ENCODE measurements at places on chromosomes 2 and 18.

- no peak overlapping the region for H3K4me3 ChIP-seq
- H3K4me1 ChIP-seq = no peaks in the 10 kb centered on the region
- no peaks in the 10 kb centered on the region for H3K36me3 ChIP-seq
- H3K27me3 ChIP-seq = no peaks in the 10 kb centered on the region
These were observed 209.2 kb upstream of the STON1 start for GRCh38 chr2:48320742-48321141.

DNA sequence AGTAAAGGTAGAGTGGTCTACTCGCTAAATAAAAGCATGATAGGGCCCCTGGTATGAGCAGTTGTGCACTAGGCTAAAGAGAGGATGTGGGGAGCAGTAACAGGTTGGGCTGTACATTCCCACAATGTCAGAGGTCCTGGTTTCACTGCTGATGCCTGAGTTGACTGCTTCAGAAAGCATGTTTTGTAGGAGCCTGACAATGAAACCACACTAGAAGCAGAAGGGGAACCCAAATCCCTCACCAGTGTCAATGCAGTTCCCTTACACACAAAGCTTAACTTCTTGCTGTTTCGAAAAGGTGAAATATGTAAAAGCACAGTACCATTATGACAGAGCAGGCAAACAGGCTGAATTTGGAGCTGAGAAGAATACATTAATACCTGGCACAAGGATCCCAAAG is 291.7 kb upstream of the KYNU start:
- no peaks in the 10 kb centered on the region for H3K36me3 ChIP-seq
- no peaks in the 10 kb centered on the region for H3K4me1 ChIP-seq
- H3K27ac ChIP-seq = no peak overlapping the region

DNA sequence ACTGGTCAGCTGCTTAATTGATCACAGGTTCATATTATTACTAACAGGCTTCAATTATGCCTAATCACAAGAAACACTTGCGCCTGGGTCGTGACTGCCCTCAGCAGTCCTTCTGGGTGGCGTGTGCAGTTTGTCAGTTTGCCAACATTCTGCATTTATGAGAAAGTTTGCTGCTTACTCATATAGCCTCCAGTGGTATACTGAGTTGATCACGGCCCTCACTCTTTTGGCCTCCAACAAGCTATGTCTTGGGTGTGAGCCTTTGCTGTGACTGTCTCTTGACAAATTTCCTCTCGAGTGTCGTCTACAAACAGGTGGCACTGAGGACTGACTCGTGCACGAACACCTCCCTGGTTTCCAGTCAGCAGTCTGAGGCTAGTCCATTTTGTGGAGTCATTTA is 27.3 kb downstream of the DCDC2C start:
- no peak overlapping the region for H3K27ac ChIP-seq
- no peak overlapping the region for H3K4me3 ChIP-seq
- DNase-seq = no peak
- no peaks in the 10 kb centered on the region for H3K4me1 ChIP-seq

DNA sequence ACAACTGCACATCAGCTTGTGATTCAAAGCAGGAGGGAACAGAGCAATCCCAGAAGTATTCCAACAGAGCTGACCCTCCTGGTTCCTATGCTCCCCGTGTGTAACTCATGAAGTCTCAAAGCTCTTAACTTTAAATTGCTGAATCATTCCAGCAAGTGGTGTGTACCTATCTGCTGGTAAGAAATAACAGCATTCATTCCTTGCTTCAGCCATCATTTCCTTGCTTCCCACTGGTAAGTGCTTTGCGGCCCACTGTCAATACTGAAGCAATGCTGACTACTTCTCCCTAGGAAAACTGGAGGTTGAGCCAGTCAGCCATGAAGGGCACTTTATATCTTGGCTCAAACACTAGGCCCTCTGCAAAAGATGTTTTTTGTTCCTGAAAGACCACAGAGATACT is 222.4 kb downstream of the EXOC6B start:
- no peak overlapping the region for H3K27ac ChIP-seq
- no peaks in the 10 kb centered on the region for H3K27me3 ChIP-seq
- H3K4me1 ChIP-seq = no peaks in the 10 kb centered on the region

- no peaks in the 10 kb centered on the region for H3K36me3 ChIP-seq
- no peak for DNase-seq
- no peaks in the 10 kb centered on the region for H3K27me3 ChIP-seq
- no peaks in the 10 kb centered on the region for H3K4me1 ChIP-seq
- no peak overlapping the region for H3K4me3 ChIP-seq
- no peak overlapping the region for H3K27ac ChIP-seq
These were observed 195.0 kb downstream of the GCA start for GRCh38 chr2:162538967-162539366.

All from ascending aorta (tissue), 2 donors.